ENCODE measurements at places on chromosomes 7 and 10. TPM values are rescaled to one million over a fixed set of nuclear protein-coding genes. Genes with fewer than 3 reads are reported as not detected.

Gene ACSM6
- polyA plus RNA-seq: 0.35 TPM

Gene DOCK1
- polyA plus RNA-seq: 67.2 TPM

Gene ASZ1
- not detected for polyA plus RNA-seq

Gene SEMA3A
- 15.0 TPM for polyA plus RNA-seq

Gene SPDYE11
- 0.25 TPM for polyA plus RNA-seq

DNA sequence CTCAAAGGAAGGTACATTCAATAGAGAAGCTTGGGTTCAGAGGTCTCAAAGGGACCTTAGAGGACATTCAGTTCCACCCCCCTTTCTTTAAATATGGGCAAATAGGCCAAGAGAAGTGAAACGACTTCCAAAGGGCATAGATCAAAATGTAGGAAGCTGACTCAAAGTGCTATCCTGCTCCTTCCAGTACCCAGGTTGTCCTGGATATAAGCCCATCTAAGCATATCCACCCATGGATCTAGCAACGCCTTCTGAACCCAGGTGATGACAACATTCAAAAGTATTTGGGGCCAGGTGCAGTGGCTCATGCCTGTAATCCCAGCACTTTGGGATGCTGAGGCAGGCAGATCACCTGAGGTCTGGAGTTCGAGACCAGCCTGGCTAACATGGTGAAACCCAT, 5.3 kb downstream of the ATXN7L1 start:
- no peak for DNase-seq
